Ureter (tissue), 1 donor: ENCODE measurements at places on chromosomes 1 and 21.

- DNase-seq, result no peak
Observed at GRCh38 chr1:225865514-225865913, 16.7 kb downstream of the TMEM63A start.

- DNase-seq, result no peak
Observed at GRCh38 chr1:48916130-48917069, 139.7 kb upstream of the BEND5 start.

DNA sequence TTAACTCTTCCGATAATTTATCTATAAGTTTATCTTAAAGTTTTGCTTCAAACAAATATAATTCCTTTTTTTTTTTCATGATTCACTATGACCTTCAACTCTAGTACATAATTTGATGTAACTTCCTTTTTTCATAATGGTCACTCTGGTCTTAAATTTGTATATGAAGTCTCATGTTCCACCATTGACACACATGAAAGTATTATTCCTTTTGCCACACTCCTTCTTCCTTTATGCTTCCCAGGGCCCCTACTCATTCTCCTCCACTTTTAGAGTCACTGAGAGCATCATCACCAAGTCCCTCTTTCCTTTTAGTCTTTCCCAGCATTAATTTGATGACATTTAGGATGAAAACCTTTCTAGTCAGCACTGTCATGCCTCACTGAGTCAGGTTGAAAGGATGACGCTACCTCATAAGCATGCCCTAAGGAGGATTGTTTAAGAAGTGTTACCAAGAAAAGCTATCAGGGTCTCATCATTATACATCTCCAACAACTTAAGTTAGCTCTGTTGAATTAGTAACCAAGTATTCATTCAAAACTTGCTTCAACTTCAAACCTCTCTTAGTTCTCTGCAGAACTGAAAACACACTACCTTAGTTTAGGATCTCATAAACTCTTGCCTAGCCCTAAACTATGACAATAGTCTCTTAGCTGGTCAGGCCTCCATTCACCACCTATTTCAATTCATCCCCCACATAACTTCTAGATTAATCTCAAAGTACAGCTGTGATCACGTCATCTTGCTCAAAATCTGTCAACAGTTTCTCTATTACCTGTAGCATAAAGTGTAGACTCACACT lies 14.5 kb downstream of the AUNIP start:
- DNase-seq, result no peak

GRCh38 chr21:31124010-31124409 lies 85.7 kb upstream of the KRTAP19-8 start:
- no peak for DNase-seq

DNA sequence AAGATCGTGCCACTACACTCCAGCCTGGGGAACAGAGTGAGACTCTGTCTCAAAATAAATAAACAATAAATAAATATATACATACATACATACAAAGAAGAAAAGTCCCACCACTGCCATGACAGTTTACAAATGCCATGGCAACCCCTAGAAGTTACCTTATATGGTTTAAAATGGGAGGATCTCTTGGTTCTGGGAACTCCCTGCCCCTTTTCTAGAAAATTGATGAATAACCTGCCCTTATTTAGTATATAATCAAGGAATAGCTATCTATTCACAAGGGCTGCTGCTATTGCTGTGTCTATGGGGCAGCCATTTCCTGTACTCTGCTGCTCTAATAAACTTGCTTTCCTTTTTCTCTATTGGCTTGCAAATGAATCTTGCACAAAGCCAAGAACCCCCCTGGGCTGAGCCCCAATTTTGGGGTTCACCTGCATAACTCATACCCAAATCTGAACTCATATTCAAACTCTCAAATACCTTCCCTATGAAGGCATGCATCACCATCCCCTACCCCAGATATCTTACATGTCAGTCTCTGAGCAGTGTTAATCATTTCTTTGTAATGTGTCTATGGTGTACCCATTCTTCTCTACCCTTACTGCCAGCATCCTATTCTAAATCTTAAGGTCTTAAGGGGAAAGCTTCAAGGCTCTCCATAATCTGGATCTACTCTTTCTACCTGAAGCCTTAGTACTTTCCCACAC lies 9.0 kb downstream of the GON4L start:
- no peak for DNase-seq

GRCh38 chr1:192952646-192953045 lies 106.5 kb downstream of the UCHL5 start:
- DNase-seq, result no peak

DNA sequence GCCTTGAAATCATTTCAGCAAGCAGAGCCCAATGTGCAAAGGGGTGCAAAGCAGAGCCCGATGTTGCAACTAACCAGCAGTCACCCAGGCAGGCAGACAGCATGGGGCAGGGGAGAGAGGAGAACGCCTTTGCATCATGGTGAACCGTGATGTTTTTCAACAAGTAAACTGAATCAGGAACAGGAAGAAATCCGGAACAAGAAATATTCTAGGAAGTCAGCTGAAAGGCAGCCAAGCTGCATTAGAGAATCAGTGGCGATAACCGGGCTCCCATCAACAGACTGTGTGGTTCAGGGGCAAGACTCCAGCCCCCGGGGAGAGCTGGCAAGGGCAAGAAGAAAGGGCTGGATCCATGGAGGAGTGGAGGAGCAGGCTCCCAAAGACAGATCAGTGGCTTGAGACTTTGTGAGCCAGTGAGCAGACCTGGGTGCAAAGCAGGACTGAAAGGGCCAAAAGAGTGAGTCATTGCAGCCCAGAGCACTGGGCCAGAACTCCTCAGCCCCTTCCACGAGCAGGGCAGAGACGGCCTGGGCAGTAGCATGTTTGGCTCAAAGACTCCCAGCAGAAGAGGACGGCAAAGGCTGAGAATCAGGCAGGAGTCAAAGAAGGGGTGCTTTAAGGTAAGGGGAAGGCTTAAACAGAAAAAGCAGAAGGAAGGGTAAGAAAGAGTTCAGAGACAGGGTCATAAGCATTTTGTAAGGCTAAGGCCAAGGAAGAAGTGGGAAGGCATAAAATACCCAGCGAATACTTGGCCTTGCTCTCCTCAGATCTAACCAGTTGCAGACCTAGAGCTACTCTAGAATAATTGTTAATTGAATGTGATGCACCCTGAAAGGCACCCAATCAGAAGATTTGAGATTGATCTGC lies 155.0 kb downstream of the SETD4 start:
- DNase-seq, result no peak

DNA sequence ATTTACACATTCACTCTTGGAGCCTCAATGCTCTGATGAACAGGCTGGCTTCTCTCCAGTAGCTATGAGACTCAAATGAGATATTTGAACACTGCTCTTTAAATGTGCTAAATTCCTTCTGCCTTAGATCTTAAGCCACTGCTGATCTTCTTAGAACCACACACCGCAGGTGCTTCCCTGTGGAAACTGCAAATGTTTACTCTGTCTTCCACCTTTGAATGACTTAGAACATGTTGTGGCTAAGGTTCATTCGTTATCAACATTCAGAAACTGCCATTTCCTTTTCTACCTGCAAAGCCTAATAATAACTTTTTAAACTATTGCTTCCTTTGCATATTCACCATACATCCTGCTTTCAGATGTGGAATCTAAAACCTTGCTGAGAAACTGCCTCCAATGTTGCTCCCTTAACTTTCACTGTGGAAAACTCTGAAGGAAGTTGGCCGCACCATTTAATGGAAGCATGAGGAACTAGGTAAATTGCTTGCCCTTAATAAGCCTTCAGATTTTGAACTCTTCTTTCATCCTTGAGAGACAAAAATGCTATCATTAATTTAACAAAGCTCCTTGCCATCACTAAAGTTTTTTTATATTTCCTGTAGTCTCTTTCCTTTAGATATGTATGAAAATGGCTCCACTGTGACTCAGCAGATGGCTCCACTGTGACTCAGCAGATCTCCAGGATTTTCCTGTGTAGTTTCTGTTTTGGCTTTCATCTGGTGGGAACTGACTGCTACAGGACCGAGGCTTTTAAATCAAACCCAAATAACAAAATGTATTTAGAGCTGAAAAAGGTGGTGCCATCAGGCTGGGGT lies 143.8 kb downstream of the TNFSF18 start:
- DNase-seq, result no peak
